ENCODE measurements at places on chromosomes 3 and 15.
A peak's percentile ranks its signal among the peaks of the same experiment; 100 is the strongest.

- DNase-seq, result no peak
These were observed 29.3 kb downstream of the PIGB start for GRCh38 chr15:55348281-55348778.

DNA sequence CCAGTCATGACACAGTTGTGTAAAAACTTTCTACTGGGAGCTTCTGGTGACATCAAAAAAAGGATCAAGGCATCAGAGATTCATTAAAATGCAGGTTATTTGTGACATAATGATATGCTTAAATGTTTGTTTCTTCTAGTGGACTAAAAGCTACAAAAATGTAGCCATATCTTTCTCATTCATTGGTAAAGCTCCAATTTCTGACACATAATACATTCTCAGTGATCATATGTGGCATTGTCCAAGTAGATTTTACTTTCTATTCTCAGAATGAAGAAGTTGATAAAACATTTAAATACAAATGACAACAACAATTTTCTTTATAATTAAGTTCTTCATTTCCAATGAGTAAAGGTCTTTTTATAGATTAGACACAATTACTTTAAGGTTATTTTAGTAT is 71.0 kb upstream of the ARHGEF26 start:
- DNase-seq, result no peak

DNA sequence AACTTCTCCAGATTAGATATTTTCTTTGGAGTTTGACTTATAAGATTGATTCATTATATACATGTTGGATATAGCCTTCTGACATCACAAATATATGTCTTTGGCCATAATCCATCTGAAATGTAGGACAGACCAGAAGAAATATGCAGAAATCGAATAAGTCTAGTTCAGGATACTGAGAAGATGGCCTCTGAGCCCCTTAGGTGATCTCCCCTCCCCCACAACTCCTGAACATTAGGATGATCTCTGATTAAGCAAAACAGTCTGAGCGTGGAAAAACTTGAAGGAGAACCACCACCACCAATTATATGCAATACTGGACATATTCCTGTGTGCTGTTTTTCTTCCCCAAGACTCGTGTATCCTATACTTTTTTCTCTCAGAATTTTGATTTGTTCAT is 3.2 kb downstream of the SETD5 start:
- DNase-seq, result peak; percentile 14

GRCh38 chr3:17052363-17052762 is 167.6 kb downstream of the PLCL2 start:
- no peak for DNase-seq

DNA sequence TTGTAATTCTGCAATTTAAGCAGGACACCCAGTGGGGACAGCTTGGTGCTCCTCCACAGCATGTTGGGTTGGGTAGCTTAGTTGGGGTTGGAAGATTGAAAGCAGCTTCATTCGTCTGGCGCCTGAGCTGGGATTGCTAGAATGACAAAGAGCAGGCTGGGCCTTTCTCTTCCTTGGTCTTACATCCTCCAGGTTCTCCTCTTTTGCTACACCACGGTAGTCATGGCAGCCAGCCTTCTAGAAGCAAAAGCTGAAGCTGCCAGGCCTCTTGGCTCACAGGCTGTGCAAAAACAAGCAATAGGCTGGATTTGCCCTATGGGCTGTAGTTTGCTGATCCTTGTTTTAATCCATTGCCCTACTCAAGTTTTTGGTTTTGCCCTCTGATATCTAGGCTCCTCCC is 3.2 kb upstream of the ANXA2 start:
- no peak for DNase-seq

- no peak for DNase-seq
These were observed 35.5 kb downstream of the B3GALNT1 start for GRCh38 chr3:161069511-161070251.

DNA sequence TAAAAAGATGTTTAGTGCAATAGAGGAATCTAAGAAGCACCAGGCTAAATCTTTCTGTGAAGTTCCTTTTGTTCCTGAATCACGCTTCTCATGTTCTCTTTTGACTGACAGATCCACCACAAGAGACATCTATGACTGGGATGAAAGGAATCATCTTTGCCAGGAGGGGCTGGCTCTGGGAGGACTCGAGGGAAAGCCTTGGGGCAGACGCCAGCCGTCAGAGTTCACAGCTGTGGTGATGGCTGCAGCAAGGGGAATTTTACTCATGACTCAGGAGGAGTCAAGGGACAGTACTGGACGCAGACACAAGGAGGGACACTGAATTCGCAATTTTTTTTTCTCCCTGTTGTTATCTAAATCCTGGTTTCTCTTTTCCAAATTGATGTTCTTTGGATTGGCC is 38.7 kb downstream of the C3orf38 start:
- no peak for DNase-seq

- no peak for DNase-seq
These were observed 4.1 kb downstream of the LRCH3 start for GRCh38 chr3:197795200-197795599.

DNA sequence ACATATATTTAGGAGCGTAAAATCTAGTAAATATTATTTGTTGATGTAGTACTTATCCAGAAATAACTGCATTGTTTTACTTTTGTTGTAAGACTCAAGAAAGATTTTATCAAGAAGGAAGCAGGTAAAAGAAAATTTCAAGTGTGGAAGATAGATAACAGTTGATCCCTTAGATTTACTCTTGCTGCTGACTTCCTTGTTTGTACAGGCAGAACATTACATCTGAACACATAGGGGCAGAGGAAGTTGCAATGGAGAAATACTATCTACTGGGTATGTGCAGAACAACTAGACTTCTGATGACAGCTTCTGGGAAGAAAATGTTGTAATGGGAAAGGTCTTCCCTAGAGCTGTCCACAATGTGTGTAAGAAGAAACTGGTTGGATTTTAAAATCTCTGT is 350.6 kb downstream of the NLGN1 start:
- no peak for DNase-seq

- DNase-seq, result no peak
These were observed 294.0 kb downstream of the DIPK2A start for GRCh38 chr3:144265542-144266100.

- DNase-seq, result no peak
These were observed 93.7 kb downstream of the ADAMTS9 start for GRCh38 chr3:64594134-64594533.

DNA sequence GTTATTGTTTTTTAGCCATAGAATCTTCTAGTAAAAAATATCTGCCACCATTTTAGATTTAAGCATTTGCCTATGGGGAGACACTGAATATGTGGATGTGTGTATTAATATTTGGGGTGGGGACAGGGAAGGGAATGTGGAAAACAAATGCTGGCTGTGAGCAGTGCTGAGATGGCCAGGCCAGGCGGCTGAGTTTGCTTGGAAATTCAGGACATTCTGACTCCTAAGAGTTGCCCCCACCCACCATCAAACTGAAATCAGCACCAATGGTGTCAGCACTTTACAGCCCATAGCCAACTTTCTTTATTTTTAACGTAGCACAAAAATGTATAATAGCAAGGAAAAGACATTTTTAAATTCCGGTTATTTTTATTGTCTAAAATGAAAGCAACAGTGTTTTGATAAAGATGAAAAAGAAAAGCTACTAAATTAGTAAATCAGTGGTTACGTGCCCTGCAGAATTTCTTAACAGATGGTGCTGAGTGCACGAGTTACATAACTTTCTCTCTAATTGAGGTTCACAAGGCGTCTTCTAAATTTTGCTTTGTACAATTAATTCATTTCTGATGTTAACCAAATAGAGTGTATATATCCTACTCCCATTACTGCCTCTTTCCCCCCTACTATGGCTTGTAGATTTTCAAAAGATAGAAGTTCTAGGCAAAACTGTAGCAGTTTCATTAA is 34.0 kb downstream of the B3GALNT1 start:
- no peak for DNase-seq

DNA sequence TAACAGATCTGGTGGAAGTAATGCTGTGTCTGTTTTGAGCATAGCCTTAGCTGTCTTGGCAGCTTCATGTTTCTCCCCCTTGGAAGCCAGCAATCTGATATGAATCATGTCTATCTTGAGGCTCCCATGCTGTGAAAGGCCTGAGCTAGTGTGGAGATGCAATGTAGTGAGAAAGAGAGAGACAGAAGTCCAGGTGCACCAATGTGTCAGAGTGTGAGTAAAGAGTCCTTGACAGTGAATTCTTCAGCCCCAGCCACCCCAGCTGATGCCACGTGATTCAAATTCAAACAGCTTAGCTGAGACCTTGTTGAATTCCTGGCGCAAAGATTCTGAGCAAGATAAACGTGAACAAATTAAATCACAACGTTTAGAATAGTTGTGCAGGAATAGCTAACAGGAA is 704.2 kb downstream of the EDEM1 start:
- DNase-seq, result no peak

DNA sequence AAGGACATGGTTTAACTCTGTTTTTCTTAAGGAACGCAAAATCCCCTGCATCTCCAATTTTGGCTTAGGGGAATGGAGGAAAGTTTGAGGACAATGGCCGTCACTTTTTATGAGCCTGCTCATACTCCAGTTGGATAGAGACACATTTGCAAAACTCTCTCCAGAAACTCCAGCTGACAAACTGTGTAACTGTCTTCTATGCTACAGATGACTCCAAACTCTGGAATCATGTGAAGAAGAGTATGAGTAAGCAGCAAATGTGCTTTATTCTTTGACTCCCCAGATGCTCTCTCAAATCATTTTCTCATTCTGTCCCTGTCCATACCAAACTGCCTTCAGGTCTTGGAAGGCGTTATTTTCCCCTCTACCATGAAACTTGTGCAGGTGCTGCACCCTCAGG is 226.5 kb upstream of the GPR149 start:
- DNase-seq, result no peak

GRCh38 chr15:47411733-47412132 is 305.6 kb upstream of the SEMA6D start:
- DNase-seq, result no peak

- DNase-seq, result peak; percentile 36
These were observed 52.6 kb downstream of the NSUN3 start for GRCh38 chr3:94115482-94115881.

GRCh38 chr3:55549177-55549576 is 62.1 kb upstream of the WNT5A start:
- DNase-seq, result no peak

- no peak for DNase-seq
These were observed 365.0 kb upstream of the EPHA6 start for GRCh38 chr3:96449346-96449745.

GRCh38 chr15:77104155-77104554 is 33.2 kb upstream of the TSPAN3 start:
- no peak for DNase-seq

DNA sequence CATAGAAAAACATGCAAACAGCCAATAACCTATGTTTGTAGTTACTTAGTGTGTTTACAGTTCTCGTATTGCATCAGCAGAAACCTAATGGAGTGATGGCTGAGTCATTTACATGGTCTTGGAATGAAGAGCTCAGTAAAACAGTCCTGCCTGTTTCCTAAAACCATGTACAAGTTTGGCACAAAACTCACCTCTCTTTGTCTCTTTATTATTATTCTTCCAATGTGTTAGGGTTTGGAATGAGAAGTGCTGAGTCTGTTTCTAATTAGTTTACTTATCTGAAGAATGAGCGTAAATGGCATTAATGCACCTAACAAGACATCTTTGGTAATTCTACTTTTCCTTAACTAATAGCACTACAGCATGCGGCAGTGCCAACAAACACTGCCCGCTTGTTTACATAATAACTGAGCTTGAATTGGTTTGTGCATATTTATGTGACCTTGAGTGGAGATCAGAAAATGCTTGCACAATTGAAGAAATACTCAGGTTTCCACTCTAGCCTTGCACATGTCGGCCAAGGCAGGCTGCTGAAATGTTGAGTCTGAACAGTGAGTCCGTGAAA is 385.4 kb upstream of the SEMA6D start:
- no peak for DNase-seq

DNA sequence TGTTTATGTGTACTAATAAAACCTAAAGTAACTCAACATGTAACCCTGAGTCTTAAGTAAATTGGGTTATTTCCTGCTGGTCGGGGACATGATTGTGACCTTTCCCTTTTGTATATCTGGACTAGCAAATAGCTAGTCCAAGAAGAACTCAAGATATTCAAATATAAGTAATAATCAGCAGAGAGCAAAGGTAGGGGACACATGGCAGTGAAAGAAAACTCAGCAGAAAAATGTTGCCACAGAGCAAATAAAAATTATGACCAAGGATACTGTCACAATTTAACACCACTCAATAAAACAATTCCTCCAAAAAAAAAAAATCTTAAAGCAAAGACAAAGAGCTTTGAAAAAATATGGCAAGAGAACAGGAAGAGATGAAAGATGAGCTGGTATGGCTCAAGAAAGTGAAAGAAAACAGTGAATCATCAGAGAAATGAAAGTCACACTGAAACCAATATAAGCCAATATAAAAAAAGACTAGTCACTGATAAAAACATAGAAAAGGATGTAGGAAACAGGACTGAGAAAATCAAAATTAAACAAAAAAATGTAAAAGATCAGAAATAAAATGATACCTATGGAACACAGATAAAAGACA is 43.4 kb downstream of the HLTF start:
- DNase-seq, result no peak

DNA sequence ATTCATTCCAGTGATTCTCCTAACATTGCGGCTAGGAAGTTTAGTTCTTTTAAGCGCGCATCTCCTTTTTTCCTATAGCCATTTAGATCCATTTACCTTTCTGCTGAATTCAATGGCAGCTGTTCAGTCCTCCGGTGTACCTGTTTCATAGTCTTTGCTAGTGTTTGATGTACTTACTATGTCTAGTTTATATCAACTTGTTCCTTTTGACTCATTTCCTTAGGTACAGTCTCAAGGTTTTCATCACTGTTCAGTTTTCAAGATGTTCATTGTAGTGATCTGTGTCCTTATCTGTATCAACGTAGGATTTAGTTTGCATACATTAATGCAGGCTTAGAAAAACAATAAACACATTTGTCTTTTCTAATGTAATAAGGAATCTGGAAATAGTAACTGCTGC is 59.0 kb upstream of the MBNL1 start:
- no peak for DNase-seq
